ENCODE measurements at places on chromosomes 2 and 18.

GRCh38 chr2:160876765-160877164 lies 283.5 kb upstream of the TANK start:
- no peak for DNase-seq

- no peak for DNase-seq
These were observed 112.1 kb downstream of the MBD2 start for GRCh38 chr18:54112356-54112755.

GRCh38 chr18:24413148-24413547 lies 13.3 kb upstream of the IMPACT start:
- no peak for DNase-seq

GRCh38 chr2:241659150-241659739 lies 21.8 kb downstream of the ATG4B start:
- no peak for DNase-seq

GRCh38 chr2:53114582-53114981 lies 653.0 kb upstream of the CHAC2 start:
- DNase-seq: no peak

DNA sequence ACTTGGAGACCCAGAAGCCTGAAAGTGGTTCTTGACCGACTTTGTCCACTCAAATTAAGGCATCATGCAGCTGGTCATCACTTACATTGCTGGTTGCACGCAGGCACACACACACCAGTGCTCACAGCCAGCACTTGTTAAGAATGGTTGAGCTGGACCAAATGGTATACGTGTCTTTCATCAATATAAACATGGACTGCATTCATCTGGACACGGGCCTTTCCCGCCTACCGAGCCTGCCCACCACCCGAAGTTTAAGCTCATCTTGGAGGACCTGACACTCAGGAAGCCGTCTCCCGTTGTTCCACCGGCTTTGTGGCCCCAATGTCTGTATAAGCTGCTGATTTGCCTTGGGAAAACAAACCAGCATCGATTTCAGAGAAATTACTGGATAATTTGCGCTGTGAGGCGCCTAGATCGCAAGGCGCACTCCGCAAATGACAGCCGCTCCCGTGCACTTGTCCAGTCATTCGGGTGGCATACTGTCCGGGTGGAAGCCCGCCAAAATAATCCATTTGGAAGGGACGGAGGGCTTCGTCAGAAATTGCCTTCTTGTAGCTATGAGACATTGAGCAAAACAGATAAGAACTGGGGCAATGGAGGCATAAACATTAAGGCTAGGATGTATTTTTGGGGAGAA lies 40.1 kb upstream of the AKAIN1 start:
- no peak for DNase-seq

GRCh38 chr18:30510882-30511281 lies 531.7 kb downstream of the DSC3 start:
- no peak for DNase-seq

DNA sequence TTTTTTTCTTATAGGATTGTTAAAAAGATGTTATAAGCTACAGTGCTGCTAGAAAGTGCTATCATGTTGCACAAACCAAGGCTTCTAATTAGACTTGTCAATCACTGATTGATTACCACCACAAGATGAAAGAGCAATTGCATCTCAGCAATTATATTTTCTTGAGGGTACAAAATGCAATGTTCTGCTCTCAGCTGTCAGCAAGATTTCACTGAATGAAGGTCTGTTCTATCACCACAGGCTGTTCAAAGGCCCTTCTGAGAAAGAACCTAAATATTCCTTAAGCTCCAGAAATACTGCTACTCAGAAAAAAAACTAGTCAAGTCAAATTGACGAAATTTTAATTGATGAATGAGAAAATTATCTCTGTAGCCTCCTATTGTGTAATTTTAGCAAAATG lies 301.9 kb upstream of the KYNU start:
- DNase-seq: no peak

- no peak for DNase-seq
These were observed 63.4 kb downstream of the NYAP2 start for GRCh38 chr2:225462945-225463344.

DNA sequence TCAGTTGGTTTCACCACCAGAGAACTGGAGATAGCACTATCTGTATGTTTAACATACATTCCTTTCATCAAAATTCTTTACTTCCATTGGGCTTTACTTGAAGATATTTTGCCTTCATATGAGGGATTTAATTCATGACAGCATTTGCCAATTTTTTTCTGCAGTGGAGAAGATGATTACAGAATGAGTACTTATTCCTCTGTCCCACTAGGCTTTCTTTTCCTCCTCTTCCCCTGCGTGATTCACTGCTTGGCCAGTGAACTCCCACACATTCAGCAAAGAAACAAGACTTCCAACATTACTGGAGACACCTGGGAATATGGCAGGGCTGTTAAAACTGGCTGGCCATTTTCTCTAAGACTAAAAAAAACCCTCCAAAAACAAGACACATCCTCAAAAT lies 425.8 kb upstream of the KCNH7 start:
- DNase-seq: no peak

- no peak for DNase-seq
These were observed 19.2 kb downstream of the ANO7 start for GRCh38 chr2:241207641-241208040.

DNA sequence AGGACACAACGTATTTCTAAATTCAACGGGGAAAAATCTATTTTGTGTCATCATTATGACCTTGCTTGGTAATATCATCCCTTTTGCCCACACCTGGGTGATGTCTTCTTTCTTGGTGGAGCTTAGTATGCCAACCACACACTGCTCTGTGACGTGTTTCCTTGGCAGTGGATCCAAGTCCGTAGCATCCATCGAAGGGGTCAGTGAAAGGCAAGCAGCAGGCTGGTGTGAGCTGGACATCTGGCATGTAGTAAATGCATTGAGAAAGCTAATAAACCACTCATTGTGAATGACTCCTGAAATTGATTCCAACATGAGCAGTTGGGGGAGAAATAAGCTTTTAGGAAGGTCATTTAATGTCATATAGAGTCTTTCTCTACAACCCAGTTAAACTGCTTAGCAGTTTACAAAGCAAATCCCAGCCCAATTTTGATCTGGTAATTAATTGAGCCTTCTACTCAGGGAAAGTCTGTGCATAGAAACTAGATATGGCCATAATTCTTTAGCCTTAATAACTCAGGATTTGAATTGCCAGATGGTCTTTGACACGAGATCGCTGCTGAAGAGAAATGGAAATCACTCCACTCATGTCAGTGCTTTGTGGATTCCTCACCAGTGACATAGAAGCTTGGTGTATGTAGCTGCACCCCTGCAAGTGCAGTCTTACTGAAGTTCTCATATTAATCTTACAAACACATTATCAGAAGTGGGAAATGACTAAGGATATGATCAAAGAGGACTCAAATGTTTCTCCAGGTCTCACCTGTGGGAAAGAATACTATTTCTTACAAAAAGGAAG lies 494.8 kb downstream of the CMPK2 start:
- no peak for DNase-seq

DNA sequence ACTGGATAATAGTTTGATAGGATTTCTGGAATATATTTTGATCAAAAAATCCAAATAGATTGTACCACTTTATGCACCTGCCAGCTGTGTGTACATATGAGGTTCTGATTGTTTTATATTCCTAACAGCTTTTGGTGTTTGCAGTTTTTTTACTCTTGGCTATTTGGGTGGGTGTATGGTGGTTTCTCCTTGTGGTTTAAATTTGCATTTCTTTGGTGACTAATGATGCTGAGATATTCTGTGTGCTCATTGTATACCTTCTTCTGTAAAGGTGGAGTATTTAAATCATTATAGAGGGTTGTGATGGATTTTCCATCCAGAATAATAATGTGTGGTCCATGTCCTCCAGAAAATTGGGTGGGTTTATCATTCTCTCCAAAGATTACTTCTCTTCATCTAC lies 372.9 kb downstream of the THSD7B start:
- no peak for DNase-seq

DNA sequence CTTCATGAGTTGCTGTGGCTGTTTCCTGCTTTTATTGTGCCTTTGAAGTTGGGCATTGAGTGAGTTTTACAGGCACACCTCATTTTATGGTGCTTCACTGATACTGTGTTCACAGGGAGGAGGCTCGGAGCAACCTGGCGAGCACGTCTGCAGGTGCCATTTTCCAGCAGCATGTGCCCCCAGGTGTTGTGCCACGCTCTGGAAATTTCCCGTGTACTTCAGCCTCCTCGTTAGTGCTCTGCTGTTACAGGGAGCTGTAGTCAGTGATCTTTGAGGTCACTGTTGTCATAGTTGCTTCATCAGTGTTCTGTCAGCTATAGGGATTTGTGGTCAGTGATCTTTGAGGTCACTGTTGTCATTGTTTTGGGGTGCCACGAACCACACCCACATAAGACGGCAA lies 20.1 kb downstream of the CTDP1 start:
- DNase-seq: no peak

GRCh38 chr2:167100506-167100905 lies 212.2 kb downstream of the XIRP2 start:
- DNase-seq: no peak

DNA sequence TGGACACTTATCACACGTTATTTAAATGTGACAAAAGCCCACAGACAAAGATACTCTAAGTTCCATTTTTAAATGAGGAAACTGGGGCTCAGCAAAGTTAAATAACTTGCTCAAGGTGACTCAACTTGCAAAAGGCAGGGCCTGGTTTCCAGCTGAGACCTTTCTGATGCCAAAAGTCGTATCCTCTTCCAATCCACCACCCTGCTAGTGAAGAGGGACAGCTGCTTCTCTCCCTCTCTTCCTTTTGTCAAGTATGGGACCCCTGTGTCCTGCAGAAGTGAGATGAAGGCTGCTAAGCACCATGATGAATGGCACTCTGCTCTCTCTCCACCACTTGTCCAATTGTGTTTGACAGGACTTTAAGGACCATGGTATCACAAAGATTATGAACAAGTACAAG lies 140.9 kb downstream of the DYM start:
- no peak for DNase-seq

- no peak for DNase-seq
These were observed 114.3 kb downstream of the C1D start for GRCh38 chr2:67948506-67948905.

DNA sequence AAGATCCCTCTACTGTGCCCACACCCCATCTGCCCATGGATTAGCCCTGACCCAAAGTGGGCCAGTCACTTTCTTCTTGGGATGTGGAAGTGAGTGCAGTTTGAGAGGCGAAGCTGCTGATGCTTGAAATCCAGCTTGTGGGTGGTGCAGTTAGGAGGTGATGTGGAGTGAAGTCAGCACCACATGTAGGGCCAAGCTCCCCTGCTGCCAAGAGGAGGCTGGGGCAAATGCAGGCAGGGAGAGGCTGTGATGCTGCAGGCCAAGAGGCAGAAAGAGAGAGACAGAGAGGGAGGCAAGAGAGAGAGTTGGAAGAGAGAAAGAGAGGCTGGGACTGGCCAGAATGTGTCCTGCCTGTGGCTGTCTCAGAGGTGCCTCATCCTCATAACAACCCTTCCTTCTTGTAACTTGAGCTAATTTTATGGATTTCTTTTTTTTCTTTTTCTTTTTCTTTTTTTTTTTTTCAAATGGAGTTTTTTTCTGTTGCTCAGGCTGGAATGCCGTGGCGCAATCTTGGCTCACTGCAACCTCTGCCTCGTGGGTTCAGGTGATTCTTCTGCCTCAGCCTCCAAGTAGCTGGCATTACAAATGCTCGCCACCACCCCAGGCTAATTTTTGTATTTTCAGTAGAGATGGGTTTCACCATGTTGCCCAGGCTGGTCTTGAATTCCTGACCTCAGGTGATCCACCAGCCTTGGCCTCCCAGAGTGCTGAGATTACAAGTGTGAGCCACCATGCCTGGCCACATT lies 35.3 kb upstream of the CAB39 start:
- no peak for DNase-seq

- DNase-seq: no peak
These were observed 47.6 kb upstream of the FAM124B start for GRCh38 chr2:224449212-224450147.

DNA sequence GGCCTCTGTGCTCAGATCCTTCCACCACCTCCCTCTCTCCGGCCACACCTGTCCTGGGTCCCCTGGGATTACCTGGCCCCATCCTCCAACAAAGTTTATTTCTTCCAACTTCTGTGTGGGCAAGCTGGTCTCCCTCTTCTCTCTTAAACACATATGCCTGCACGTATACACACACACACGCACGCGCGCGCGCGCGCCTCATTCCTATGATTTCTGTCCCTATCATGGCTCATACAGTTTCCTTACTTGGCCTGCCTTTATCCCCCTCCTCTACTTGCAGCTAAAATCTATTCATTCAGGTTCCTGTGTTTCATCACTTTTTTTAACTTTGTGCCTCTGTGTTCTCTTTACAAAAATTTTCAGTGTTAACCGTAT lies 96.4 kb downstream of the LOXHD1 start:
- DNase-seq: peak; percentile 38

DNA sequence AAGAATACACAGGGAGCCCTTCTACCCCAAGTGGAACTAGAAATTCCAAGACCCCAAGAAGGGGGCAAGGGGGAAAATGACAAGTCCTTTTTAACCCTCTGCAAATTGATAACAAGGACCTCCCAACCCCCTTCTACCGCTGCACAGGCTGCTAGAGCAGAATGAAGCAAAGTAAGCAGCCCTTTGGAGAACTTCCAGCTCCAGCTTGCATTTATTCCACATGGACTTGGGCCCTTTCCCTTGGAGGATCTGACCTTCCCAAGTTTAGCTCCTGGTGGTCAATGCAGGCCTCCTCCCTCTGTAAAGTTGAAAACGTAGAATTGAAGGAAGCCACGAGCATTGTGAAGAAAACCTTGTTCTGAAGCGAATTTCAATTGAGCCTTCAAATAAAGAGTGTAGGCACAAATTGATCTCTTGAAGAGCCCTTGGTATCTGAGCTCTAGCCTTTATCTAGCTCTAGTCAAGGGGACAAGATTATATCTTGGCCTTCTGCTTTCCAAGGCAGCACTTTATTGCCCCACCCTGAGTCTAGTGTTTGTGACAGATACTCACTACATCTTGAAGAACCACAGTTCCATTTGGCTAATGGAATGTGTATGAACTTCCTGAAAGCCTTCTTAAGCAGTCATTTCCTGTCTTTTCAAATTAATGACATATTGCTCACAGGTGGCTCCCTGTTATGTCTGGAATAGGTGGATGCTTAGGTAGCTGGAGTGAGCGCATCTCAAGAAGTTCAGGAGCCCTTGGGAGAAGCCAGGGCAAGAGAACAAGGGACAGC lies 37.2 kb downstream of the SLC14A2 start:
- no peak for DNase-seq

DNA sequence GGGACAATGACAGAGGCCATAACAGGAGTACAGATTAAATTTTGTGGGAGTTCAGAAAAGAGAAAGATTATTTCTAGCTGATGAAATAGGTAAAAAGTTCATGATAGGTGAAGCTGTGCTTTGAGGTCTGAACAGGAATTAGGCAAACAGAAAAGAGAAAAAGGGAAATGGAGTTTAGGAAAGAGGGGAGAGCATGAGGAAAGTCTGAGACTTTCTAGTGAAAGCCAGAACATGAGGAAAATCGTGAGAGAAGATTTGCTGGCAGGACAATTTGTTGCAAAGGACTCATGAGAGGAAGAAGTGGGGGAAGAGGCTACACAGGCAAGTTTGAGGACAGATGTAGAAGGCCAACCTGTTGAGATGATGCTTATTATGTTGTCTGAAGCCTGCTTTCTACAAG lies 6.3 kb upstream of the CHN1 start:
- no peak for DNase-seq

GRCh38 chr2:237538901-237539300 lies 27.5 kb upstream of the PRLH start:
- DNase-seq: no peak
